ENCODE measurements at places on chromosomes 5 and 9. TPM values are rescaled to one million over a fixed set of nuclear protein-coding genes. Genes with fewer than 3 reads are reported as not detected.

CNTNAP3 gene
- 0.15 TPM for total RNA-seq

C5orf52 gene
- total RNA-seq: not detected

SV2C gene
- not detected for total RNA-seq

RGS7BP gene
- not detected for total RNA-seq

MELK gene
- 5.3 TPM for total RNA-seq

IRX1 gene
- total RNA-seq: not detected

RANBP3L gene
- not detected for total RNA-seq

INSL4 gene
- not detected for total RNA-seq

PCDHGC3 gene
- 94.1 TPM for total RNA-seq

OTP gene
- not detected for total RNA-seq

FBLL1 gene
- 0.44 TPM for total RNA-seq

TRAF1 gene
- total RNA-seq: 3.8 TPM

LCNL1 gene
- 3.1 TPM for total RNA-seq

SOHLH1 gene
- not detected for total RNA-seq
